ENCODE measurements at places on chromosomes 7 and 10. TPM values are rescaled to one million over a fixed set of nuclear protein-coding genes. Genes with fewer than 3 reads are reported as not detected.
A peak's percentile ranks its signal among the peaks of the same experiment; 100 is the strongest.

DNA sequence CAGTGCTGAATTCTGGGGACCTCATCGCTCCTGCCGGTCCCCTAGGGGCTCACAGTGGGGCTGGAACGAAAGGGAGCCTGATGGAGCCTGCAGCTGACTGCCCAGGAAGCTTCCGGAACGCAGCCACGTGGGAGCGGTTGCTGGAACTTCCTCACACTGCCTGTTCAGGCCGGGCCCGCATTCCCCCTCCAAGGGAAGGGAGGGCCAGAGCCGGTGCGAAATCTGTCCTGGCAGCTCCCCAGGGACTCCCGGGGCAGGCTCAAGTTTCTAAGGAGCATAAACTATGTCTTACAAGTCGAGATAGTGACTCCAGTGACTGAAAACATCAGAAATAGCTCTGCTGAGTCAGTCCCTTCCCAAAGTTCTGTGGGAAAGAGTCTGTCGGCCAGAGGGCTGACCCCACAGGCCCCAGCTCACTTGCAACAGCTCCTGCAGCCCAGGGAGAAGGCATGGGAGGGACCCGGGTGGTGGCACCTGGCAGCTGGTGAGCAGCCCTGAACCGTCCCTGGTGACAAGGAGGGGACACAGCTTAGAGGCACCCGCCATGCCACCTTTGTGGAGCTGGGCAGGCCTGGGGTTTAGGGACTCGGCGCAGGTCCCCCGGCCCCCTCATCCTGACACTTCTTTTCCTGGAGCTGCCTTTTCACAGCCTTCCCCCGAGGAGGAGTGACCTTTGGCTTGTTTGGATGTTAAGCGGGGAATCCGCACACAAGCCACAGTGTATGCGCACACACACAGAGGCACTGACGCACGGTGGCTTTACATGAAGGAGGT, 47.6 kb downstream of the PDGFA start:
- no peaks in the 10 kb centered on the region for H3K36me3 ChIP-seq
- no peak overlapping the region for H3K4me3 ChIP-seq
- peaks cover 29% of the 10 kb centered on the region for H3K4me1 ChIP-seq
- H3K27ac ChIP-seq: peak overlapping the region; percentile 4

GRCh38 chr7:55086413-55087201, 67.8 kb downstream of the EGFR start:
- H3K4me3 ChIP-seq: no peak overlapping the region
- DNase-seq: peak; percentile 64
- no peak overlapping the region for H3K27ac ChIP-seq
- peaks cover 58% of the 10 kb centered on the region for H3K27me3 ChIP-seq
- H3K4me1 ChIP-seq: peaks cover 16% of the 10 kb centered on the region
- no peaks in the 10 kb centered on the region for H3K36me3 ChIP-seq

DNA sequence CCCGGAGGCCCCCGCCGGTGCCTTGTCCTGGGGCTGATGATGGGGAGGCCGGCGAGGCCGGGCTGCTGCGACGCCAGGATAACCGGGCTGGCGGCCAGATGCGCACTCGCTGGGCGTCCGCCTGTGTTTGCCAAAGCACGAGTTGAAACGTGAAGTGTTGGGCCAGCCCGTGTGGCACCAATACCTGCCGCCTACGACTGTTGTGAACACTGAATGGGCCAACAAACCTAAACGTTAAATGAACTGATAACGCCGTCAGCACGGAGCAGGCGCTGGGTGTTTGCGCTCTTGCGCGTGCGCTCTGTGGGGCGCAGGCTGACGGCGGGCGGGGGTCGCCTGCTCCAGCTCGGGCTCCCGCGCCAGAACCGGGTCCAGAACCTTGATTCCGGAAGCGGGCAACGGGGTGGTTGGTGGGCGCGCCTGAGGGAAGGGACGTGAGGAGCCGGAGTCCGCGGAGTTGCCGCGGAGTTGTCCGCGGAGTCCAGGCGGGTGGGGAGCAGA, 658 bp downstream of the CYP2E1 start:
- no peak overlapping the region for H3K27ac ChIP-seq
- no peaks in the 10 kb centered on the region for H3K36me3 ChIP-seq
- H3K4me3 ChIP-seq: no peak overlapping the region
- no peaks in the 10 kb centered on the region for H3K4me1 ChIP-seq
- H3K27me3 ChIP-seq: peaks cover 15% of the 10 kb centered on the region

GRCh38 chr10:132208462-132209050, 21.8 kb downstream of the DPYSL4 start:
- H3K4me1 ChIP-seq: no peaks in the 10 kb centered on the region
- no peak for DNase-seq
- H3K4me3 ChIP-seq: no peak overlapping the region
- H3K27me3 ChIP-seq: no peaks in the 10 kb centered on the region
- H3K27ac ChIP-seq: no peak overlapping the region

- no peak for DNase-seq
- peaks cover 13% of the 10 kb centered on the region for H3K4me1 ChIP-seq
- H3K27me3 ChIP-seq: no peaks in the 10 kb centered on the region
- H3K36me3 ChIP-seq: peaks cover 9% of the 10 kb centered on the region
Measured at GRCh38 chr10:95691281-95691680, 2.4 kb downstream of the TCTN3 start.

- H3K4me1 ChIP-seq: no peaks in the 10 kb centered on the region
- H3K27me3 ChIP-seq: no peaks in the 10 kb centered on the region
- H3K27ac ChIP-seq: no peak overlapping the region
- no peaks in the 10 kb centered on the region for H3K36me3 ChIP-seq
- DNase-seq: no peak
- H3K4me3 ChIP-seq: no peak overlapping the region
Measured at GRCh38 chr7:79837915-79838314, 296.7 kb upstream of the GNAI1 start.

C10orf67 gene
- total RNA-seq: not detected

OR2A5 gene
- total RNA-seq: not detected
